CD8-positive, alpha-beta memory T cell (primary cell): ENCODE measurements at places on chromosomes 16 and 17. TPM values are rescaled to one million over a fixed set of nuclear protein-coding genes. Genes with fewer than 3 reads are reported as not detected.

DNA sequence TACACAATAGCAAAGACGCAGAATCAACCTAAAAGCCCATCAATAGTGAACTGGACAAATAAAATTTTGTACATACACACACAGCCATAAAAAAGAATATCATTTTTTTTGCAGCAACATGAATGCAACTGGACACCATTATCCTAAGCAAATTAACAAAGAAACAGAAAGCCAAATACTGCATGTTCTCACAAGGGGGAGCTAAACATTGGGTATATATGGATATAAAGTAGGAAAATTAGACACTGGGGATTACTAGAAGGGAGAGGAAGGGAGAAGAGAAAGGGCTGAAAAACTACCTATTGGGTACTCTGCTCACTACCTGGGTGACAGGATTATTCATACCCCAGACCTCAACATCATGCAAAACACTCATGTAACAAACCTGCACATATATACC lies 28.2 kb downstream of the ADAMTS18 start:
- DNase-seq, result no peak

IGF2BP1 gene
- total RNA-seq, result 0.24 TPM

- DNase-seq, result no peak
Measured at GRCh38 chr17:44502598-44503146, 534 bp downstream of the GPATCH8 start.

DNA sequence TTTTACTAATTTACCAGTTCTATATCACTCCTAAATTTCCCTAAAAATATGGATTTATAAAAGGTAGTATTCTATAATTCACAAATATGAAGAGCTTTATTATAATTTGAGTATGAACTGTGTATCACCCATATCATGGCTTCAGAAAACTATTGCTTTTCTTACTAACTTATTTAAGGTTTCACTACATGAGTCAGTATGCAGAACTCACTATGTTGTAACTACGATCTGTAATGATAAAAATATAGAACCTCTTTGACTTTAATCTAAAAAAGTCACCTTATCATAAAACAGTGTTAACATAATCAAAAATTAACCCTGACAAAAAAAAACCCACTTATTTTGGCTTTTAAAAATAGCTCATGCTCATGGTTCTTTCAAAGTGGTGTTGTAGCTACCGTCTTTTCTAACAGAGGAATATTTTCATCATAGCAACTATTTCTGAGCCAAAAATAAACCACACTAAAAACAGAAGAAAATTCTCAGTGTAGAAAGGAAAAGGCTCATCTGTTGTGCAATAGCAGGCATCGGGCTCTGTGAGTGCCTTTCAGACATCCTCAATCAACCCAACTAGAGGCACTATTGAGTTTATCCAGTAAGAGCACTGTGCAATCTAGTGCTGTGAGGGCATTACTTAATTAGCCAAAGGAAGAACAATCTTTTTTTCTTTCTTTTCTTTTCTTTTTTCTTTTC lies 42.1 kb downstream of the ITGAM start:
- DNase-seq, result no peak

DNA sequence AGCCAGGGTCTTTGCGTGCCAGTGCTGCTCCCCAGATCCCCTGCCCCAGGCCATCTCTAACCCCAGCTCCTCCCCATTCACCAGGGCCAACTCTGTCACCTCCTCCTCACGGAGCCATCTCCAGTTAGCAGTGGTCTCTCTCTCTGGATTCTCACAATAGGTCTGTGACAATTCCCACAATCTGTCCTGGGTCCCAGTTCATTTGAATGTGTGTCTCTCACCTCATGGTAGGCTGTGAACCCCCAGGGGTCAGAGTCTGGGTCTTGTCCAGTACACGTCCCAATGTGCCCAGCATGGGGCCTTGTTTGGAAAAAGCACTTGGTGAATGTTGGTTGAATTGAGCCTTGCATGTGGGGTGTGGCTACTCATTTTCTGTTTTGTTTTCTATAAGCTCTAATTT lies 205.3 kb downstream of the PHKB start:
- no peak for DNase-seq

GRCh38 chr17:30203471-30203981 lies 32.0 kb downstream of the SLC6A4 start:
- no peak for DNase-seq

- DNase-seq, result no peak
Measured at GRCh38 chr17:1634841-1635650, 6.4 kb upstream of the SLC43A2 start.
